ENCODE measurements at places on chromosomes 12 and 14.
A peak's percentile ranks its signal among the peaks of the same experiment; 100 is the strongest.

GRCh38 chr12:103688376-103689063 lies 101.4 kb downstream of the STAB2 start:
- no peak for DNase-seq

DNA sequence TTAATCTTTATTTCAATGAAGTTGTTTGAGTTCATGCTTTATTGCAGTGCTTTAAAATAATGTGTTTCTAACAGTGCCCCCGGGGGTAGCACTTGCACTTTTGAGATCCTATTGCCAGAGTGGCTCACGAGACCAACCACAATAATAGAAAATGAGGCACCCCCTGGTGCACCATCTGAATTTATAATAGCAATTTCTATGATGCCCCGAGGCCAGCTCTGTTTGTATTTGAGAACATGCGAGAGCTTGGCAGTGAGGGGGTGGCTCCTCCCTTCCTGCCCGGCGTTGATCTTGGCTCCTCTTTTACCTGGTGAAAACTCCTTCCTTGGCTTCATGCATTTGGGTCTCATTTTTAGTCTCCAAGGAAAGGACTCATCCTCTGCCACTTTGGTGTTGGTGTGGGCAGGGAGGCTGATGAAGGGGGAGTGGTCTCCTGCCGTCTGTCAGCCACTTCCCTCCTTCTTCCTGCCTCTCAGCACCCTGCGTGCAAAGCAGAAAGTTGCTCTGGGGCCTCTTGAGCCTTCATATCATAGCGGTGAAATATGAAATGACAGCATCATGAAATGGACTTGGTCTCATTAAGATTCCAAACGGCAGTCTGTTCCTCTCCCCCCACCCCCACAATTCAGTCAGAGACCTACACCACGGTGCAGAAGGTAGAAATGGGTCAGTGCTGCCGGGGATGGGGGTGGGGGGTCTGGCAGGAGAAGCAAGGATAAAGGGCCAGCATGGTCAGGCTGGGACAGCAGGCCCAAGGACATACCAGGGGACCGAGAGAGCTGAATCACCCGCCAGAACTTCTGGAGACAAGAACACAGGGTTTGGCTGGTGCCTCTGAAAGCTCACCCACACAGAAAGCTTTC lies 17.7 kb upstream of the NRXN3 start:
- DNase-seq, result no peak

DNA sequence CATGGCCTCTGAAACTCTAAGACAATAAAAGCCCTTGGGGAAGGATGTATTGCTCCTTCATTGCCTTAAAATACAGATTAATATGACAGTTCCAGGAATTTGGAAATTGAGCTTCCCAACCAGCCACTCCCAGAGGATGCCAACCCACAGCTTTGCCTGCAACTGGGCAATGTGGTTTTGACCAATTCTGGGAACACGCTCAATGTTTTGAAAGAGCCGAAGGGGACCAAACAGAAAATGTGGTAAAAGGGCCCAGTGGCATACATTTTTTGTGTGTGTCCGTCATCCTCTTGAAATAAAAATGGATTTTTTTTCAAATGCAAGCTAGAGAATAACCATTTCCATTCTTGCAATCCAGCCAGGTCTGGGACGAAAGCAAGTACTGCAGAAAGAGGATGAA lies 88.3 kb upstream of the PLEKHG7 start:
- no peak for DNase-seq

GRCh38 chr12:795305-795704 lies 42.9 kb downstream of the WNK1 start:
- DNase-seq, result no peak

DNA sequence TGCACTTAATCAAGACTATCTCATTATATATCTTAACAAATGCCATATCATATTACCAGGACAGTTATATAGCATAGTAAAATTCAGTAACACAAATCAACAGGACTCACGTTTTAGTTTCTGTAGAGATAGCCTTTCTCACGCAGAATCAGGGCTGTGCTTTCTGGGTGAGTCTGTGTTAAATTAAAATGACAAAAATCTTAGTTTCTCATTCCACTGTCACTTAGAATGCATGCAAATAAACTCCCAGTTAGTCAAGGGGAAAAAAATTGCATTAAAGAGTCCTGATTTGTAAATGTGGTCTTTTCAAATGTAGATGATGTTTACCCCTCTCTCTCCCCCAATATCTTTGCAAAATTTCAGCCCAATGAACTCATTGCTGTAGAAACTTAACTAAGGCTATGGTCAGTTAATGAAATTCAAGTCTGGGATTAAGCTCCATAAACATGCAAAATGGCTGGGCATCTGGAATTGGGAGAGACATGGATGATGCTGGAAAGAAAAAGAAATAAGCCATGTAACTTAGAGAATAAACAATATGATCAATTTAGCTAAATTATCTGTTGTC lies 77.8 kb upstream of the MGAT4C start:
- DNase-seq, result no peak

DNA sequence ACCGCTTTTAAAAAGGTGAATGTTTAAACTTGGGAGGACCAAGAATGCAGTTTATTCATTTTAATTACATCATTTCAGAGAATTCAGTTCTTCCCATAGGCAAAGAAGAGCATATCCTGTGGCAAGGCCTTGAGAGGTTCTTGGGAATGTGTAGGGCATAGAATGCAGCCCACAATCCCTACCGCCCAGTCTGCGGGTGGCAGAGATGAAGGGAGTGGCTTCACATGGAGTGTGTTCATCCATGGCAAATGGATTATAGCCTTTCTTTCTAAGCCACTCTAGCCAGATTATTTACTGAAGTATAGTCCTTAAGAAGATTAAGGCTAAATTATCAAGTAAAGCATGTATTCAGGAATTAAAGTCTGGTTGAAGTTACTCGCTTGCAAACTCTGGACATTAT lies 97.4 kb downstream of the TSPAN8 start:
- no peak for DNase-seq

GRCh38 chr12:12333407-12334366 lies 16.4 kb downstream of the MANSC1 start:
- peak; percentile 60 for DNase-seq

GRCh38 chr12:17928708-17929366 lies 161.2 kb downstream of the RERGL start:
- no peak for DNase-seq

- DNase-seq, result peak; percentile 77
These were observed 25.0 kb upstream of the CIT start for GRCh38 chr12:119902084-119902509.

- peak; percentile 24 for DNase-seq
These were observed 3.0 kb downstream of the ACRBP start for GRCh38 chr12:6644257-6644596.

GRCh38 chr12:101713059-101713682 lies 15.7 kb downstream of the CHPT1 start:
- DNase-seq, result no peak

GRCh38 chr14:54329082-54329695 lies 67.6 kb upstream of the CDKN3 start:
- peak; percentile 41 for DNase-seq

DNA sequence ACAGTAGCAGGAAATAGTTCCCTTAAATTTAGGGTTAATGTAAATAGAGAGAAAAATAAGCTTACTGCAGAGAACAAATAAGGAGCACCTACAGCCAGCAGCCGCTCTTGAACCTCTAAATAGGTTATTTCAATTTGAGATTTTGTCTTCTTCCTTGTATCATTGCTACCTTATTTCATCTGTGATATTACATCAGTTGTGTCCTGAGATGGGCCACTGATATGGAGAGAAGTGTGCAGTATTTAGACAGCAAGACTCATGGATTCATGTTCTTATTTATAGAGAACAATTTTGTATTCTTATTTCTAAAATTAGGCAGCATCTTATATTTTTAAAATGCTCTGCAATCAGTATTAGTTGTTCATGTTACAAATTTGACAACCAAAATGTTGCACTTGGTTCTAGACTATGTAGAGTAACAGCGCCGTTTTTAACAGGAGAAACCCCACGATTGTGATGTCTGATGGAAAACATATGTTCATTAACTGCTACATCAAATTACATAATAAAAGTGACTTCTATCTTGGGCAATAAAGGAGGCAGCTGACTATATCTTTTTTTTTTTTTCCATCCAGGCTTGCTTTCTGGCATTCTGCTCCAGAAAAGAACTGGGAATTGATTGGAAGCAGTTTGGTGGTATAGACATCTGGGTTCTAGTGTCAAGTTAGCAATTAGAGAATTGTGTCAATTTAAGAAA lies 117.9 kb downstream of the CAND1 start:
- no peak for DNase-seq

- DNase-seq, result no peak
These were observed 121.8 kb downstream of the BCL11B start for GRCh38 chr14:99150236-99150635.

All from mucosa of descending colon (tissue), 3 donors.